ENCODE measurements at places on chromosomes 1 and 21.

DNA sequence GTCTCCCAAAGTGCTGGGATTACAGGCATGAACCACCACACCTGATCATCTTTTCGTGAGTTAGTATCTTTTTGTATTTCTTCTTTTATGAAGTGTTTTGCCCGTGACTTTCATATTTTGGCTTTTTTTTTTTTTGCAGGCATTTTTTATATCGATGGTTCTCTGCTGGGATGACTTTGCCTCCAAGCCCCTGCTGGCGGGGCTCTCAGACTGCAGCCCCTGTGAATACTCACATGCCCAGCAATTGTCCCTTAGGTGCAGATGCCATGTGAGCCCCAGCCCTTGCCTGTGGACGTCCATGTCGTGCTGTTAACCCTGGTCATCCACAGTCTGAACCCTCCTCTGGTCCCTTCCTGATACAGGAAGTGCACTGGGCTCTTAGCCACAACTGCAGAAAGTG is 21.7 kb downstream of the CRYAA start:
- DNase-seq: no peak

- no peak for DNase-seq
Measured at GRCh38 chr1:154351363-154352068, 26.2 kb downstream of the ATP8B2 start.

GRCh38 chr1:930633-931138 is 7.0 kb downstream of the SAMD11 start:
- DNase-seq: no peak

GRCh38 chr1:245337829-245338484 is 183.2 kb downstream of the KIF26B start:
- no peak for DNase-seq

- no peak for DNase-seq
Measured at GRCh38 chr1:84083307-84083706, 60.8 kb upstream of the PRKACB start.

GRCh38 chr1:159121526-159121925 is 45.0 kb upstream of the AIM2 start:
- no peak for DNase-seq

DNA sequence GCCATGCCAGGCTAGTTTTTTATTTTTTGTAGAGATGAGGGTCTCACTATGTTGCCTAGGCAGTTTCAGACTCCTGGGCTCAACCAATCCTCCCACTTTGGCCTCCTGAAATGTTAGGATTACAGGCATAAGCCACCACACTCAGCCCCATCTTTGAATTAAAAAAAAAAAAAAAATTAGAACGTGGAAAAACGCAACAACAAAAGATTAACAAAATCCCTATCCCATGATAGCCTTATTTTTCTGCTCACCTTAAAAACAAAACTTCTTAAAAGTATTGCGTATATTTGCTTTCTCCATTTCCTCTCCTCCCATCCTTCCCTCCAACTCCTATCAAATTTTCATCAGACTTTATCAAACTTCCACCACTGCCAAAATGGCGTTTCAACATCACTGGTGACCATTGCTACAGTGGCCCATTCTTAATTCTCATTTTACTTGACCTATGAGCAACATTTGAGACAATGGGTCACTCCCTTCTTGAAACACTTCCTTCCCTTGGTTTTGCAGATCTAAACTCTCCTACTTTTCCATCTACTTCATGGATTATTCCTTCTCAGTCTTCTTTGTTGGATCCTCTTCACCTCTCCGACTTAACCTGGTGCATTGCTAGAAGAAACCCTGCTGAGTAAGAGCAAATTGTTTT is 579 bp upstream of the ZNF684 start:
- no peak for DNase-seq

GRCh38 chr1:235417086-235417697 is 50.0 kb downstream of the TBCE start:
- DNase-seq: peak; percentile 27

GRCh38 chr1:34396042-34396441 is 219.3 kb downstream of the C1orf94 start:
- no peak for DNase-seq

Measured in stimulated activated CD4-positive, alpha-beta T cell treated with anti-CD3 and anti-CD28 coated beads, Interleukin-15, amount 100 ng/mL, for 1 hour (primary cell).